CD4-positive, alpha-beta T cell treated with Interleukin-4 for 1 hour (primary cell): ENCODE measurements at places on chromosomes 12 and 14.

GRCh38 chr12:113831476-113831875, 134.6 kb downstream of the RBM19 start:
- no peak for DNase-seq

GRCh38 chr14:76181546-76181945, 29.8 kb downstream of the GPATCH2L start:
- no peak for DNase-seq

DNA sequence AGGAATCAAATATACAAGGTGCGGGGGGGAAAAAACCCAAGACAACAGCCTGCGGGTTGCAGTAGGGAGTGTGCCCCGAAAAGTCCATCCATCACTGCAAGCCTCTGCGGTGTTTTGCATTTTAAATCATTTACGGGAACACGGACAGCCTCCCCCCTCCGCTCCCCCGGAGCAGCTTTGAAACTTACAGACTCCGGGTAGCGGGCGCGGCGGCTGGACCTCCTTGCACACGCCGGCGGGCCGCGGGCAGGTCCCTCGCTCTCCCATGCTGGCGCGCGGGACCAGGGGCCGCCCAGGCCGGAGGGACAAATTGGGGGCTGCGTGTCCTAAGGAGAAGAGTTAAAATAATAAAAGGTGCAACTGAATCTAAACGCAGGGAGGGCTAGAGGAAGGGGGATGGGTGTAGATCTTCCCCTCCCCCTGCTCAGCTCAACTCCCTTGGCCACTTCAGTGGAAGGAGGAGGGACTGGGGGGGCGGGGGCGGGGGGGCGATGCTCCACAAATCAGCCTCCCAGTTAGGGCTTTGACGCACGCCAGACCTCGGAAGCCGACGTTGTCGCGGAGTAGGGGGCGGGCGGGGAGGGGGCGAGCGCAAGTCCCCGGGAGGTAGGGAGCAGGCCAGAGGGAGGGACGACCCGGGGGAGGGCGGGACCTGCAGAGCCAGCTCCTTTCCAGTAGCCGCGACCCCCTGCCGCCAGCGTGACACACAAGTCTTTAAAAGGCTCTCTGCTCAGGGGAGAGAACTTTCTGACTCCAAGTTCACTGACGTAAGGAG, at the start of gene KCNJ8:
KCNJ8 (minus strand) TSS at position 349 of the 775 bp plus-strand sequence. CDS start 1,090 bp downstream, outside the sequence.
- no peak for DNase-seq

DNA sequence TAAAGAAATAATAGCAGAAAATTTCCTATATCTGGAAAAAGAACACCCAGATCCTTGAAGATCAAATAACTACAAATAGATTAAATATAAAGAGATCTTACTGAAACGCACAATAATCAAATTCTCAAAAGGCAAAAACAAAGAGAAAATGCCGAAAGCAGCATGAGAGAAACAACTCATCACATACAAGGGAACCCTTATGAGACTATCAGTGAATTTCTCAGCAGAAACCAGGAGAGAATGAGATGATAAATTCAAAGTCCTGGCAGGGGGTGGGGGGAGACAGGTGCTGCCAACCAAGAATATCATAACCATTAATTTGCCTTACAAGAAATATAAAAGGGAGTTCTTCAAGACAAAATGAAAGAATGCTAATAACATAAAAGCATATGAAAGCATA, 73.7 kb downstream of the CEP128 start:
- no peak for DNase-seq

DNA sequence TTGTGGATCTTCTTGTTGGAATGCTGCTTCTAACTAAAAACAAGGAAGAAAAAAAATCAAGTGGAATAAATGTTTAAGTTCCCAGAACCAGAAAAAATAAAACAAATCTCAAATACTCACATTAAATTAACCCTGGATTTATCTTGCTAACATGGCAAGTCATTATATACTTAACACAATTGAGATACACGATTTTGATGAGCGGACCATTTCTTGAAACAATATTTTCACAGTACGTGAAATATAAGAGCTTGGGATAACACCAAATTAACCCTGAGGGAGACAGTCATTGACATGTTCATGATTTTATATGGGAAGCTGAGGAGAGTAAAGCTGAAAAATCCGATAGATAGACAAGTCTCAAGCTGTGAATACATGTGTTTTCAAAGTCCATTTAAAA, 128.6 kb downstream of the PTCSC3 start:
- DNase-seq: no peak

GRCh38 chr12:128076188-128076587, 190.8 kb upstream of the TMEM132C start:
- no peak for DNase-seq
